T-helper 17 cell (primary cell): ENCODE measurements at places on chromosomes 7 and 10. TPM values are rescaled to one million over a fixed set of nuclear protein-coding genes. Genes with fewer than 3 reads are reported as not detected.

- DNase-seq, result no peak
- H3K36me3 ChIP-seq, result no peaks in the 10 kb centered on the region
- H3K27ac ChIP-seq, result no peak overlapping the region
- H3K27me3 ChIP-seq, result peaks cover 79% of the 10 kb centered on the region
These were observed 37.3 kb downstream of the NRCAM start for GRCh38 chr7:108418946-108419345.

The LRIT1 gene
- total RNA-seq, result not detected

DNA sequence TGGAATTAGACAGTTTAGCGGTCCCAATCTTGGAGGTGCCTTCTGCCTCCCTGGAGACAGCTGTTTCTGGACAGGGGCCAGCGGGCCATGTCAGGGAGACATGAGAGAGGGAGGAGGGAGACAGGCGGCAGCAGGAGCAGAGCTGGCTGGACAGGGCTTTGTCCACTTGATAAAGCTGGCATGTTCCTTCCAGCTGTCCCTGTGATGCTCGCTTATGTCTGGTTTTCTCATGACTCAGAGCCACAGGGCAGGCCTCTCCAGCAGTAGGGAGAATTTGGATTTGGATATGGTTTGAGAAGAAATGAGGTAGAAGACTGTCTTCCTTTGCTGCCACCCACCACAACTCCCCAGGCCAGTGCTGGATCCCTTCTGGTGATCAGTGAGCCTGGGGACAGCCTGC, 51.7 kb upstream of the SORCS3 start:
- peaks cover 37% of the 10 kb centered on the region for H3K27me3 ChIP-seq
- peaks cover 17% of the 10 kb centered on the region for H3K4me1 ChIP-seq
- no peaks in the 10 kb centered on the region for H3K36me3 ChIP-seq

GRCh38 chr10:49134327-49134726, 506 bp upstream of the FAM170B start:
- no peak for DNase-seq
- peaks cover 2% of the 10 kb centered on the region for H3K36me3 ChIP-seq
- H3K4me1 ChIP-seq, result peaks cover 7% of the 10 kb centered on the region
- peaks cover 11% of the 10 kb centered on the region for H3K27me3 ChIP-seq
- no peak overlapping the region for H3K4me3 ChIP-seq

DNA sequence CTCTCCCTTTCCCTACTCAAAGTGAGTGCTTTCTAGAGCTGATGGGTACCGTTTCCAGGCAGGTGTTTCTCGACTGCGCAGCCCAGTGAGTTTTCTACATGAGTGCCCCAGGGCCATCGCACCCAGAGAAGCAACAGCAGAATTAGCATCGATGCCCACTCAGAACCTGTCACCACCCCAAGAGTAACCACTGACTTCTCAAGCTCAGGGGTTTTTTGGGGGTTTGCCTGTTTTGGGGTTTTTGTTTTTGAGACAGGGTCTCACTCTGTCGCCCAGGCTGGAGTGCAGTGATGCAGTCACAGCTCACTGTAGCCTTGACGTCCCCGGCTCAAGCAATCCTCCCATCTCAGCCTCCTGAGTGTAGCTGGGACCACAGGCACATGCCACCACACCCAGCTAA, 25.7 kb downstream of the SNX8 start:
- no peak for DNase-seq
- H3K27me3 ChIP-seq, result no peaks in the 10 kb centered on the region
- peaks cover 4% of the 10 kb centered on the region for H3K4me1 ChIP-seq
- no peak overlapping the region for H3K27ac ChIP-seq
- no peaks in the 10 kb centered on the region for H3K36me3 ChIP-seq
- H3K4me3 ChIP-seq, result no peak overlapping the region

The SPDYE9 gene
- total RNA-seq, result not detected

The PRSS37 gene
- not detected for total RNA-seq
